CD8-positive, alpha-beta memory T cell (primary cell): ENCODE measurements at places on chromosomes 5 and 9.
A peak's percentile ranks its signal among the peaks of the same experiment; 100 is the strongest.

DNA sequence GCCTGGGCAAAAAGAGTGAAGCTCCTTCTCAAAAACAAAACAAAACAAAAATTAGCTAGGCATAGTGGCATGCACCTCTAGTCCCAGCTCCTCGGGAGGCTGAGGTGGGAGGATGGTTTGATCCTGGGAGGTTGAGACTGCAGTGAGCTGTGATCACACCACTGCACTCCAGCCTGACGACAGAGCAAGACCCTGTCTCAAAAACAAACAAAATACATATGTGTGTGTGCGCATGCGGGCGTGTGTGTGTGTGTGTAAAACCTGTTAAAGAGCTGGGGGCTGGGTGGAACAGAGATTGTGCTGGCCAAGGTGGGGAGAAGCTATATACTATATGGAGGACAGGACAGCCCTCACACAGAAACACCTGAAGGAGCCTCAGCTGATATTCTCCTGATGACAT lies 27.4 kb upstream of the DENND4C start:
- no peak for DNase-seq

- DNase-seq: no peak
These were observed 31.9 kb downstream of the FAM219A start for GRCh38 chr9:34426347-34427074.

GRCh38 chr5:159697530-159697929 lies 218.8 kb upstream of the ADRA1B start:
- no peak for DNase-seq

DNA sequence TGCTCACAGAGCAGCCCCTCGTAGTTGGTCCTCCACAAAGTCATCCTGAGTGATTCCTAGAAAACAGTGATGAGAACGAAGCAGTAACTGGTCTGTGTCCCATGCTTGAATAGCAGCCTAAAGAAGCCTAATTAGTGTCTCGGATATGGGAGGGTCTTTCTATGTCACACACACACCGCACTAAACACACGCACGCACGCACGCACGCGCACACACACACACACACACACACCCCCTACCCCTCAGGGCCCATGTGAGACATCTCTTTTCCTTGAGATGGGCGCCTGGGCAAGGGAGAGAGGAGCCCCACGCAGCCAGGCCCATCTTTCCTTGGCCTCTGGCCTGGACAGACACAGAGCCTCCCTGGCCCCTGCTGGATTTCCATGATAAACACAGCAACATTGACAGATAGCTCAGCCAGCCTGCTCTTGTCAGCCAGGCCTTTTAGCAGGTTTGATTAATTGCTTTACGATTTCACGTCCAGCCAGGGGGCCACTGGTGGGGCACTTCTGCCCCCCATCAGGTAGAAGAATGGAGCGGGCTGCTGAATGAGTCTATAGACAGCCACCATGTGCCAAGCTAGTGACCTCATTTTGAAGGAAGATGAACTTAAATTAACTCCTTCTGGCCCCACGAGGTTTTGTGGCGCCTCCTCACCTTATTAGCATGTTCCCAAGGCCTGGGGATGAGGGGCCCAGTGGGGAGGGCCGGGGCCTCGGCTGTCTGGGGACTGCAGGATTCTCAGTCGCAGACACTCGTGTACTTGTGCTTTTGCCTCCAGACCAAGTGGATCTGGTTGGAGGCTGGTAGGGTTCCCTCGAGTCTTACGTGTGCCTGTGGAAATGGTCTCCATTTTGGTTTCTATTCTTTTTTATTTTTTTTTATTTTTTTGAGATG lies 36.2 kb upstream of the PRDM12 start:
- DNase-seq: no peak

GRCh38 chr9:118985851-118986250 lies 383.4 kb downstream of the BRINP1 start:
- DNase-seq: no peak

DNA sequence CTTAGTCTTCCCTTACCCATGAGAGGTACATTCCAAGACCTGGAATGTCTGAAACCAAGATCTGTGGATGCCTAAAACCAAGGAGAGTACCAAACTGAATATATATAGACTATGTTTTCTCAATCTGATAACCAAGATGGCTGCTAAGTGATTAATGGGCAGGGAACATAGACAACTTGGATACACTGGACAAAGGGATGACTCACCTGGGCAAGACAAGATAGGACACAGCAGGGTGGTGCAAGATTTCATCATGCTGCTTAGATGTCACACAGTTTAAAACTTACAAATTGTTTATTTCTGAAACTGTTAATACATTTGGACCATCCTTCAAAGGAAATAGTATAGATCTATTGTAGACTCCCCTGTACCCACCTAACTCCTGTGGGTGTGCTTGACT lies 130.9 kb downstream of the HTR1A start:
- DNase-seq: no peak

DNA sequence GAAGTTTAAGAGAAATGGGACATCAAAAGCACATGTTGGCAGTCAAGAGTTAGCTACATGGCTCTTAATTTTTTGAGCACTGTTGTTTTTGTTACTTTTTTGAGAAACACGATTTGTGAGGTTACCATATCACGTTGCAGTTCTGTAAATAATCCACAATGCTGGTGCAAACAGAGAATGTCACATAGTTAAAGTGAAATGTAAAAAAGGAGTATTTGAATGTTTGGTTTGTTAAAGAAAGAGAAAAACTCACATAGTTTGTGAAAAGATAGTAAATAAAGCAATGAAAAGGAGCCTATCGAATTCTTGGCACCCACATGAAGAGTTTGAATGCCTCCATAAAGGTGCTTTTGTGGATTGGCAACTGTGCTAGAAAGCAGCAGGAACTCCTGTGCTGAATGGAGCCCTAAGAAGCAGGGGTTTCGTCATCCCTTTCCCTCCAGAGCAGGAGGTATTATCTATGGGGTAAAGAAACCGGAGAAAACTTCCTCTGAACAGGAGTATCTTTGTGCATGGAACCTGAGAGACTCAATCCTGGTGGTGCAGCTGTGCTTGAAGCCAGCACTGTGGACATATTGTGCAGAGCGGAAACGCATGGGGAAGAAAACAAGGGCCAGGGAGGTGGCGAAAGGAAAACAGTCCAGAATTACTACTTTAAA lies 148.5 kb upstream of the OTULINL start:
- no peak for DNase-seq

GRCh38 chr9:116870566-116870965 lies 183.5 kb downstream of the TRIM32 start:
- DNase-seq: no peak

DNA sequence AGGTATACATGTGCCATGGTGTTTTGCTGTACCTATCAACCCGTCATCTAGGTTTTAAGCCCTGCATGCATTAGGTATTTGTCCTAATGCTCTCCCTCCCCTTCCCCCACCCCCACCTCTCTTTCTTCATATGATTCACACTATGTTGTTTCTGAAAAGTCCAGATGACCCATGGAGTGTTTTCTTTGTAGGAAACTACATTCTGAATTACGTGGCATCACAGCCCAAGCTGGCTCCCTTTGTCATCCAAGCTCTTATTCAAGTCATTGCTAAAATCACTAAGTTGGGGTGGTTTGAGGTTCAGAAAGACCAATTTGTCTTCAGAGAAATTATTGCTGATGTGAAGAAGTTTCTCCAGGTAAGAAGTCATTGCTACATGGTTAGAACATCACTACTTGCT lies 30.4 kb downstream of the RANBP17 start:
- DNase-seq: no peak

DNA sequence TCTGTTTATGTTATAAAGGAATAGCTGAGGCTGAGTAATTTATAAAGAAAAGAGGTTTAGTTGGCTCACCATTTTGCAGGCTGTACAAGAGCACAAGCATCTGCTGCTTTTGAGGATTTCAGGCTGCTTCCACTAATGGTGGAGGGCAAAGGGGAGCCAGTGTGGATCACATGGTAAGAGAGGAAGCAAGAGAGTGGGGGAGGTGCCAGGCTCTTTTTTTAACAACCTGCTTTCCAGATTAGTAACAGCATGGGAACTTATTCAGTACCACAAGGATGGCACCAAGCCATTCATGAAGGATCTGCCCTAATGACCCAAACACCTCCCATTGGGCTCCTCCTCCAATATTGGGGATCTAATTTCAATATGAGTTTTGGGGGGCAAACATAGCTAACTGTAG lies 40.4 kb downstream of the CCL28 start:
- DNase-seq: no peak

DNA sequence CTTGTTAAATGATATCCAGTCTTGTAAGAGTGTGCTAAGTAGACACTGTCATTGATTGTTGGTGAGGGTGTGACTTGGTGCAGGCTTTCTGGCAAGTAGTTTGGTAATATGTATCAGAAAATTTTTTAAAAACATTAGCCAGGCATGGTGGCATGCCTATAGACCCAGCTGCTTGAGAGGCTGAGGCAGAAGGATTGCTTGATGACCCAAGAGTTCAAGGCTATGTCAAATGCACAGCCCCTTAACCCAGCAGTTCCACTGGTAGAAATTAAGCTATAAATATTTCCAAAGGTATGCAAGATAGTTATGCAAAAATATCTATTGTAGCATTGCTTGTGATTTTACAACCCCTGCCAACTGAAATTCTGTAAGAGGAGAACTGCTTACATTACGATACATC lies 24.2 kb downstream of the ZBTB43 start:
- no peak for DNase-seq

GRCh38 chr5:142852416-142853198 lies 82.4 kb downstream of the ARHGAP26 start:
- no peak for DNase-seq

GRCh38 chr5:122756264-122756911 lies 18.5 kb upstream of the SNX2 start:
- DNase-seq: no peak

- DNase-seq: no peak
These were observed 109.5 kb downstream of the PALM2AKAP2 start for GRCh38 chr9:109889456-109889855.

- no peak for DNase-seq
These were observed 12.8 kb upstream of the OR13J1 start for GRCh38 chr9:35882996-35883395.

- DNase-seq: no peak
These were observed 10.7 kb upstream of the DIPK1B start for GRCh38 chr9:136701668-136702053.

GRCh38 chr9:113858282-113858681 lies 17.8 kb upstream of the ZNF618 start:
- no peak for DNase-seq

GRCh38 chr5:35230038-35230611 lies at the start of gene PRLR:
PRLR (minus strand) TSS chr5:35230487; CDS start chr5:35089620, 140,867 bp downstream.
- DNase-seq: no peak

GRCh38 chr5:31496301-31496700 lies 35.6 kb downstream of the DROSHA start:
- DNase-seq: no peak

GRCh38 chr9:135273008-135273407 lies 185.5 kb downstream of the OLFM1 start:
- no peak for DNase-seq

GRCh38 chr5:90590170-90590569 lies 31.6 kb downstream of the ADGRV1 start:
- DNase-seq: no peak

DNA sequence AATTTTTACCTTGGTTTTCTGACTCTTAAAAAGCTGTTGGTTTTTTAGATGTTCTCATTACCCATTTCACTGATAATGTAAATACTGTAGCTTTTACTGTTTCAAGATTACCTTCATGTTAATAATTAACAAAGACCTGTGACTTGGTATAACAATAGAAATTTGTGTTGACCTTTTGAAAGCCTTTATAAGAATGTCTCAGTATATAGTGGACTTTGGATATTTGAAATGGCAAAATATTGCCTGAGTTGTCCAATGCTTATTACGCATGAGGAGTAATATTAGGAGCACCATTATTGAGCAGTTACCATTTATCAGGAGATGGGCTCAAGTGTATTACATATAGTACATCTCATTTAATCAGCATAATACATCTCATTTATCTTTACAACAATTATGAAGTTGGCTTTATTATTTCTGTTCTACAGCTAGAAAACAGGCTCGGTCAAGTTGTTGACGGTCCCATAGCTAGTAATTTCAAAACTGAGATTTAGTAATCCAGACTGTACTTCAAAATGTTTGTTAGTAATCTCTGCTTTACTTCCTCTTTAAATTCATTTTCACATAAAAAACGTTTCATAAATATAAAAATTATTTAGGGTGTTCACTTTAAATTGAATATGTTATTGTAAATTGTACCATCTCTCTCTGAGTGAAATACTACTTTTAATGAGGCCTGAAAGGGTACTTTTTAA lies 50.7 kb upstream of the FKTN start:
- DNase-seq: no peak

GRCh38 chr9:135394699-135395645 lies 84.6 kb upstream of the PPP1R26 start:
- no peak for DNase-seq

DNA sequence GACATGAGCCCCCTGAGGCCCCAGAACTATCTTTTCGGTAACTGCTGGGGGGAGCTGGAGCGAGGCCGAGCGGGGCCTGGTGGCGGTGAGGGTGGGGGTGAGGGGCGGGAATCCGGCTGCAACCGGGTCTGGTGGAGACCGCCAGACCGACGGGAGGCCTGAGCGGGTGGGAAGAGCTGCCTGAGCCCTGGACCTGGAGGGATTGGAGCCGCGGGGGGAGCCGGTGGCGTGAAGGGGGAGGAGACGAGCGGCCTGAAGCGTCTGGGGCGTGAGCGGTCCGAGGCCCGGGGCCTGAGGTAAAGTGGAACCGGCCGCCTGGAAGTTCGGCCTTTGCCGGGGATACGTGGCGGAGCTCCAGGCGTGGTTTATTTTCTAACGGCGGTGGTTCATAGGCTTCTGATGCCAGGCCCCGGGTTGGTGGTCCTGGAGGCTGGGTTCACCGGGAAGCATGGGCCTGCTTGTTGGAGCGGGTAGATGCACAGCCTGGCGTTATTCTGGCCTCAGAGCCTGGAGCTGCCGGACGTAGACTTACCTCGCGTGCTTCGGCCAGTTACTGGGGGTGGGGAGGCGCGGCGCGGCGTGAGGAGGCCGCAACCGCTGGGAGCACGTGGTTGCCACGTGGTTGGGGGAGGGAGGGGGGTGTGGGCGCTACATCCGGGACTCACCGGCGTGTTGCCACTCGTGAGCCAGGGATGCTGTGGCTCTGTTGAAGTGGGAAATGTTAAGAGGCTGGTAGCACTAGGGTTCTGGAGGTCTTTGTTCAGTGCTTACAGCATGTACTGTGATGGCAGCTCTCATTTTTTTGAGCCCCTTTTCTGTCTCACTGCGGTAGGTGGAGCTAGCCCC lies 544 bp downstream of the NPM1 start:
- DNase-seq: peak; percentile 75

GRCh38 chr9:114057161-114057885 lies 20.8 kb downstream of the AMBP start:
- DNase-seq: no peak

- DNase-seq: no peak
These were observed 508.3 kb downstream of the EBF1 start for GRCh38 chr5:158591301-158591863.

DNA sequence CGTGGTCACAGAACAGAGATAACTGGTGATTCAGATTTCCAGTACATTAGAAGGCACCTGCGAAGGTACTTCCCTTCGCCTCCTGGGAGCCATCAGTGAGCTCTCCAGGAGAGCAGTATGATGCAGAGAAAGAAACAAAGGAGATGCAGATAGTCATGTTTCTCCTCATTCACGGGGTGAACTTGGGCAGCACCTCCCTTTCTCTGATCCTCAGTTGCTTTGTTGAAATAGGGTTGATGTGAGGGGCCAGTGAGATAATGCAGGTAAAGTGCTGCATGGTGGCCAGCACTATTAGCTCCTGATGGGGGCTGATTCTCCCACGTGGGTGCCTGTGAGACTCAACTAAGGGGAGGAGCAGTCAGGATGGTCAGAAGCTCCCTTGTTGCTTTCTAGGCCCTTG lies 46.6 kb upstream of the ZNF169 start:
- DNase-seq: no peak

- no peak for DNase-seq
These were observed 74.5 kb downstream of the C7 start for GRCh38 chr5:40983781-40984180.
